ENCODE measurements at places on chromosomes 7 and 10.
A peak's percentile ranks its signal among the peaks of the same experiment; 100 is the strongest.

DNA sequence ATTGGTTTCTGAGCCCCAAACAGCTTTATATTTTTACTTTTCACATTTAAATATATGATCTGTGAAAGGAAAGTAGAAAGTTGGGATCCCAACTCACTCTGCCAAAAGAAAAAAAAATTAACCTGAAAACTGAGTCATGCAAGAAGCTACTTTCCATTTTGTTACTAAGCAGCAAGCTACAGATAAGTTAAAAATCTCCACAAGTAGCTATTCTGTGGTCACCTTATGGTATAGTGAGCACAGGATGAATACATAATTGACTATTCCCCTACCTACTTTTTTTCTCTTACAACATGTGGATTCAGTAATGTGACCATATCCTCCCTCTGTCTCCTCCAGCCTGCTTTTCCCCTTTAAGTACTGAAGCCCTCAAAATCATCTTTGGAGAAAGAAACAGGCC is 30.3 kb upstream of the CREB3L2 start:
- DNase-seq = no peak

DNA sequence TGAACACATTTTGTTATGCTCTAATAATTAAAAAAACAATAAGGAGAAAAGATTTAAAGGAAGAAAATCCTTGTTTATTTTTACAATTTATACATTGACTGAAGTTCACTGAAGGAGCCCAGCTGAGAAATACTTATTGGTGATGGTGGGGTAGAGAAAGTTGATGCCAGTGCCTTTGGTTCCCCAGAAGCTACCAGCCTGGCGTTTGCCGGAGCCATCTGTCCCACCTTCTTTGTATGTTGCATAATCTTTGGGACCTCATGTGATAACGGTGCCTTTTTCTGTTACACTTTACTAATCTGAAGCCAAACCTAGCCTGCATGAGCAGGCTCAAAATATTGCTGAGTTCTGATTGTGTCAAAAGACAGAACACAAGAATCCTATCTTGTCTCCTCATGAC is 22.7 kb downstream of the ZNF365 start:
- DNase-seq = no peak

- DNase-seq = no peak
These were observed 63.5 kb upstream of the ZNF746 start for GRCh38 chr7:149561072-149561471.

- no peak for DNase-seq
These were observed 21.6 kb upstream of the TPK1 start for GRCh38 chr7:144857463-144857862.

DNA sequence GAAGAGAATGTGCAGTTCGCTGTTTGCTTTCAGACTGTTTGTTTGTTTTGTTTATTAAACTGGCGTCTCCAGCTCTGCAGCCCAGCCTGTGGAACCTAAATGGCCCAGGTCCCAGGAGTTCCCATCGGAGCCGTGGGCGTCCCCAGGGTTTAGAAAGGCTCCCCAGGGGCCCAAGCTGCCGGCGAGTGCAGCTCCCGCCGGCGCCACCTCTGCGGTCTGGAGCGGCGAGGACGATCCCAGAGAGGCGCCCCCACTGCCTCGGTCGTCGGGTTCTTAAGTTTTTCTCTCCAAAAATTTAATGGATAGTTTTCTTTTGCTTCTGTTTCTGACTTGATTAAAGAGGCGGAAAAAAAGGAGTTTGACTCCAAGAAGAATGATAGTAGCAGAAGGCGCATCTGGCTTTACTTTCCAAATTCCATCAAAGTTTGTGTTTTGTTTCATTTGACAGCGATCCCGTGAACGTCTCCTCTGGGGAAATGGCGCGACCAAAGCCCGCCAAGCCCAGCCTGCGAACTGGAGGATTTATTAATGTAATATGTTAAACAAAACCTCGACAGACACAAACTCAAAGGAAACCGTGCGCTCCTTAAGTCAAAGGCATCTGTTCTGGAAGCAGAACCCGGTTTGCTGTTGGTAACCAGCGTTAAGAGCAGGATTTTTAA is 718 bp upstream of the FZD1 start:
- peak; percentile 76 for DNase-seq

- DNase-seq = no peak
These were observed 153.5 kb upstream of the C7orf33 start for GRCh38 chr7:148437043-148437442.

- no peak for DNase-seq
These were observed 645.0 kb upstream of the GALNT17 start for GRCh38 chr7:70486977-70487376.

DNA sequence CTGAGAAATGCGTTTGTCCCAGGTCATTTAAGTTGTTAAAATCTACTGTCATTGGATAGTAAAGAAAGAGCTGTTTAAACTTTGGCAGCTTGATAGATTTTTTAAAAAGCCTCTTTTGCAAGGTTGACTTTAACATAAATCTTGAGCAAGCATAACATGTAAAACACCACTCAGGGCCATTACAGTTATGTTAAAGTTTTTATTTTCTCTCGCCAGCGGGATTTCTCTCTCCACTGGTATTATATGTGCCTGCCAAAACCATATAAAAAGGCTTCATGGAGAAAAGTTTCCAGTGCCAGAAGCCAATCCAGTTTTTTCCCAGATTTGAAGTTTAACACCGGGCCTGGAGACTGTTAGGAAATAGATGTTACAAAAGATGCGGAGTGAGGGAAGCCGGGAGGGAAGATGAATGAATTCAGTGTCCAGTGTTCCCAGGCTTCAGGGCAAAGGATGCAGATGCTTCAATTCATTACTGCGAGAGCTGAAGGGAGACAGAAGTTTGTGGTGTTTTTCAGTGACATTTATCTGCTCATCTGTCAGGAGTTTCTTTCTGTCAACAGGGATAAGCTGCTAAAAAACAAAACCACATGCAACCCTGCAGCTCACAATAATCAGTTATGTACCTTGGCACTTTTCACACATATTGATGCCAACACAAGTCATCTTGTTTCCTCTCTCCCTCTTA is 155.5 kb downstream of the SPAG6 start:
- DNase-seq = no peak

GRCh38 chr7:24882989-24883621 is 96.9 kb downstream of the OSBPL3 start:
- DNase-seq = no peak

GRCh38 chr10:21002091-21002878 is 105.2 kb upstream of the NEBL start:
- no peak for DNase-seq

- DNase-seq = no peak
These were observed 301.1 kb upstream of the COBL start for GRCh38 chr7:51617686-51618085.

- no peak for DNase-seq
These were observed 10.7 kb upstream of the PCBD1 start for GRCh38 chr10:70899096-70899495.

DNA sequence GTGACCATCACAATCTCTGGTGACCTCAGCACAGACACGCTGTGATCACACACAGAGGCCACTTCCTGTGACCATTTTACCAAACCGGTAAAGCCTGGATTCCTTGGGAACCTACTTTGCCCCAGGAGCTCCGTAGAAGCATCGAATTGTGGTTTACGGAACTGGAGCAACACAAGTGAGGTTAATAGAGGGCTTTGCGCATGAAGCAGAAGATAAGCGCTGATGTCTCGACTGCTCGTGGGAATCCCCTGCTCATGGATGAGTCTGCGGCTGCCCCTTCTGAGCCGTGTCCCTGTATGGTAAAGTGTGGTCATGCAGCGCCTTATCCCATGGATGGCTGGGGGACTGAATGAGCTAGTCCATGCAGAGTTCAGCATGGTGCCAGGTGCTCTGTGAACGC is 53.6 kb downstream of the VIPR2 start:
- DNase-seq = no peak

DNA sequence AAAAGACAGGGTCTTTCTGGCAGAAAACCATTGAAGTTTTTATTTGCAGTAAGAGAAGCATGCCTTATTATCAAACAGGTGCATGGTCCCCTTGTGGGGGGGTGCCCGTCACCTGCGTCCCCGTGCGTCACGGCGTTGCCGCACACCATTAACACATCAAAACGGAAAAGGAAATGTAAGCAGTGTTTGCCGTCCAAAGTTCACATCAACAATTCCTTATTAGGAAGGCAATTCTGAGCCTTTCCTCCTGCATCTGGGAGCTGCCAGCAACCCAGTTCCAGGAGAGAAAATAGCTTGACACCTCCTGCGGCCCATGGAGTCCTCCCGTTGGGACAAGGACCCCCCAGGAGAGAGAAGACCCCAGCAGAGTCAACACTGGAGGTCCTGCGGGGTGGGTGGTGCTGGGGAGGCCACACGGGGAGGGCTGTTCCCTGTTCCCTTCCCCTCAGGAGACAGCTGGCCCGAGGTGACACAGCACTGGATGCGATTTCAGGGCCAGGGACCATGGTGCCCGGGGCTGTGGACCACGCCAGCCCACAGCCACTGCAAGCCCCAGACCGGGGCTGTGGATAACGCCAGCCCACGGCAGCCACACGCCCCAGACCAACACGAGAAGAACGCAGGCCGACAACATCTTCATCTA is 39.5 kb downstream of the DIP2C start:
- DNase-seq = no peak

All from neural progenitor cell (in vitro differentiated cells).